Activated CD4-positive, alpha-beta T cell treated with anti-CD3 and anti-CD28 coated beads, Interleukin-2, amount 50 U/mL, for 4 hours (primary cell): ENCODE measurements at places on chromosomes 3 and 15.

- DNase-seq = no peak
These were observed 7.2 kb upstream of the STT3B start for GRCh38 chr3:31525532-31525931.

- DNase-seq = no peak
These were observed 31.4 kb downstream of the ACAA1 start for GRCh38 chr3:38105525-38105924.

DNA sequence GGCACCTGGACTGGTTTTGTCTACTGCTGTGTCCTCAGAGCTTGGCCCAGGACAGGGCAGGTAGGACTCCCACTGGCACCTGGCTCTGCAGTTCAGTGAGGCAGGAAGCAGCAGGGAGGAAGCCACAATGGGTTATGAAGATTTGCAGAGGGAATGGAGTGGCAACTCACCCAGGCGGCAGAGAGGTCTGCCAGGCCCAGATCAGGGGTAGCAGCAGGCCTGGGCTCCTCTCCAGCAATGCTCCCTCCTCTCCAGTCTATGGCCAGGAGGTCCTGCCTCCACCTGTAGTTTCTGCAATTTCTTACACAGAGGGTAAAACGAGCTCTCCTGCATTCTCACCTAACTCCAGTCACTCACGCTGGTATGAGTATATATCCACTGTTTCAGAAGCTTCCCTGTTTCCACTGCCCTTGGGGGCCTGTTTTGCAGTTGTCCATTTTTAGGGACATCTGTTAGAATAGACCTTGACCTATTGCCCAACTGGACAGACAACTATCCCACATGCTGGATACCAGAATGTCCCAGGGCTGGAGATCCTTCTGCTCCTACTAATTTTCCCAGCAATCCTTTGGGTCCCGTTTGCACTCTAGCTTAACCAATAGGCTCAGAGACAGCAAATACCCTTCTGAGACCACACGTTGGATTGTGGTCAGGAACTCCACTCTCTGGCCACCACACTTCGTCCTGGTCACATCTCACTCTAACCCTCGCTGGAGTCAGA lies 35.2 kb downstream of the HMCES start:
- DNase-seq = no peak

DNA sequence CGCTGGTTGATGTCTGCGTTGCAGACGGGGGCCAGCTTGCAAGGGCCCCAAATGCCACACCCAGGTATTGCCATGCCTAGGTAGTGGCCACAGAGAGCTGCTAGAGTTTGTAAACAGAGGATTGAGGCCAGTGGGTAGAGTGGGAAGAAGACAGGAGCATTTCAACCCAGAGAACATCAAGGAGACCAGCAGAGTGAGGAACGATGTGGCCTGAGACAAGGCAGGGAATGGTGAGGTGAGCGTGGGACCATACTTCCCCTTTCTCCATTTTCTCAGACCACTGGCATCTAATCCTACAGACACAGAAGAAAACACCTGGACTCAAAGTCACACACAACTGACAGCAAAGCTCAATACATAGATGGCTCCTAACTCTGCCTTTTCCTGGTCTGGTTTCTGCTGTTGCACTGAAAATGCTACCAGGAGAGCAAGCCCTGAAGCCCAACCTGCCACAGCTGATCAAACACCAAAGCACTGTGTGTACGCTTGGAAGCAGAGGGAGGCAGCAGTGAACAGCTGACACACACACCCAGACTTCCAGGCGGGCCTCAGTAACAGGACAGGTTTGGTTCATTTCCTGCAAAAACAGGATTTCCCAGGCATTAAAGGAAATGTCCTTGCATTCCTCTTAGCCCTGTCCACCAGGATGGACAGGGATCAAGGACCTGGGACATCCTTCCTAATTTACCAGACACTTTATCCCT lies 1.6 kb downstream of the FAM174B start:
- no peak for DNase-seq

DNA sequence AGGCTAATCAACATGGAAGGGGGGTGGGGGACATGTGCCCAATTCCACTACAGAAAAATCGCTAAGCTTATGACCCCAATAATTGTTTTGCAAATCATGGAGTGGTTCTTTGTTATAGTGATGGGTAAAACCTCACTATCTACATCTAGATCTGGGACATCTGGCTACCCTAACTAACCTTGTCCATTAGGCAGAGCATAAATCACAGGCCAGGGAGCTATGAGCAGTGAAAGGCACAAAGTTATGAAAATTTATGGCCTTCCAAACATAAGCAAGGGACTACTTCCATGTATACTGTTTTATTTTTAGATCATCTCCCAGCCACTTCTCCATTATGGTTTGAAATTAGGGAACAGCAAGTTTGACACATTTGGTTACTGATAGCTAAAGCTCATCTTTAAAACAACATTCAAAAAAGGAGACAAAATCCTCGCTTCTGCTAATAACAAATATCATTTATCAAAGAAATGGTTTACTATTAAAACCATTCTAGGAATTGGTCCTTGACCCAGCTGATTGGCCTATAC lies 78.3 kb downstream of the RSL24D1 start:
- no peak for DNase-seq

DNA sequence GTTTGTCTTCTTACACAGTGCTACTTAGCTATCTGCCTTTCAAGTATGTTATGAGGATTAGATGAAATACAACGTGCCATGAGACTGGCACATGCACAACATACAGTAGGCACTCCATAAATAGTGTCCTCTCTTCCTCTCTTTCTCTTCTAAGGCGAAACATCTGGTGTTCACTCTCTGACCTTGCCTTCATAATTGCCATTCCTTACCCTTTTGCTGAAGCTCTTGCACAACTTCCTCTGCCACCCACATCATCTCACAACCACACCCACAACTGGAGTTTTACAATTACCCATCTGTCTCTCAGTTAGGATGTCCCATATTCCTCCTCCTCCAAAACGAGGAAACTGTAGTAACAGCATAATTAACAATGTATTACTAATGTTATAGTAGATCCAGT lies 26.4 kb upstream of the ACP3 start:
- no peak for DNase-seq

DNA sequence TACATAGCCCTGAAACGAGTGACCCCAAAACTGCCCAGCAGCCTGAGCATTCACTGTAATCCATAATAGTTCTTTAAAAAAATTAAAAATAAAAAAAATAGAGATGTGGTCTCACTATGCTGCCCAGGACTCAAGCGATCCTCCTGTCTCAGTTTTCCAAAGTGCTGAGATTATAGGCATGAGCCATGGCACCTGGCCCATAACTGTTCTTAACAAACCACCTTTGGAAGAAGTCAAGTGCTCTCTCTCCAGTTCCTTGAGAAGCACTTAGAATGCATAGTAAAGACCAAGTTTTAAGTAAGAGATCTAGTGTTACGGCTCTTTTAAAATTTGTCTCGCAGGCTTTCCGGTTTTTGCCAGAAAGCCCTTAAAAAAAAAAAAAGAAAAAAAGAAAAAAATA lies 8.2 kb downstream of the CDC25A start:
- no peak for DNase-seq

- DNase-seq = no peak
These were observed 100.5 kb downstream of the HMG20A start for GRCh38 chr15:77521206-77521605.

DNA sequence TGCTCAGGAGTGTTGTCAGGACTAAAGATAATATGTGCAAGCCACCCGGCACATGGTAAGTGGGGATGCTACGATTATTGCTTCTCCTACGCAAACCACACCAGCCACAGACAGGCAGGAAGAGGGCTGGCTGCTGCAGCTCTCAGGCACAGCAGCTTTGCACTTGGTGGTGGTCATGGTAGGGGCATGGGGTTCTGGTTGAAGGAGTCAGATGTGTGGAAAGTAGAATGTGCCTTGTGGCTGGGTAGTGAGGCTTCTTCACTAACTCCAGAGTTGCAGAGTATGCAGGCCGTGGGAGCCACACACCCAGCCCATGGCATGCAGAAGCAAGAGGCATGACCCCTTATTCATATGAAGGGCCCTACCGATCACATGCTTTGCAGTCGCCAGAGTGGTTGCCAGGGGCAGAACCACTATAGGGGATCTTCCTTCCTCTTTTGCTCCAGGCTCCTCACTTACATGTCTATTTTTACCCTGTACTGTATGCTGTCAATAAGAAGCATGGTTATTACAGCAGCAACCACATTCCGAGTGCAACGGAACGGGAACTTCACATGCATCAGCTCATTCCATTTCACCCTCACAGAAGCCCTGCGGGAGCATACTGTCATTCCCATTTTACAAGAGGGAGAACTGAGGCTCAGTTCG lies 59.2 kb upstream of the HERC1 start:
- DNase-seq = peak; percentile 52

DNA sequence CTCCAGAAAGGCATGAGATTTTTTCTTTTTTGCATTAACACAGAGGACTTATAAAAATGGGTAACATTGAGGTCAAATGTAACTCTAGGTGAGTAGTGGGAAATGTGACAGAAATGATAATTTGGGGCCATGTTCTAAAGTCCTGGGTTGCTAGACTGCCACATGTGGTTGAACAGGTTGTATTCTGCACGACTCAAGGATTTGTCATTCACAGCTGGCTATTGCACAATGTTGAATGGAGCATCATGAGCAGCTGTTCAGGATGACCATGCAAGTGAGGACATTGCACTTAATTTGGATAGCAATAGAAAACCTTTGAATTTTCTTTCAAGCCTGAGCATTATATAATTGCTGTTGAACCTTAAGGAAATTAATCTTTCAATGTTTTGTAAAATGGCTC lies 396.6 kb downstream of the NAALADL2 start:
- no peak for DNase-seq

DNA sequence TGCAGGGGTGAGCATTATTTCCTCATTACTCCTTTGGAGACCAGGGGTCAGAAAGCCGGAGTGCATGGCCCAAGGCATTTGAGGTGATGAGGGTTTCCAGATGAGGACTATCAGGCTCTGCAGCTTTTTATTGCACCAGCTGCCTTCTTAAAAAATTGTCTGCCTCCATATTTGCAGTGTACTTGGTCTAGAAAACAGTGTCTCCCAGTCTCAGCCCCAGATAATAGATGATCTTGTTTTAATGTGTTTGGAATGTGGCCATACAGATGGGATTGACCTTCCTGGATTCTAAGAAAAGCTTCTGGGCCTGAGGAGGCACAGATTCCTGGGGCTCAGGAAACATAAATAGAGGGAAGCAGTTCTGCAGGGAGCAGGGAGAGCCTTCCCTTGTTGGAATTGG lies 123.3 kb downstream of the GABRG3 start:
- DNase-seq = no peak

DNA sequence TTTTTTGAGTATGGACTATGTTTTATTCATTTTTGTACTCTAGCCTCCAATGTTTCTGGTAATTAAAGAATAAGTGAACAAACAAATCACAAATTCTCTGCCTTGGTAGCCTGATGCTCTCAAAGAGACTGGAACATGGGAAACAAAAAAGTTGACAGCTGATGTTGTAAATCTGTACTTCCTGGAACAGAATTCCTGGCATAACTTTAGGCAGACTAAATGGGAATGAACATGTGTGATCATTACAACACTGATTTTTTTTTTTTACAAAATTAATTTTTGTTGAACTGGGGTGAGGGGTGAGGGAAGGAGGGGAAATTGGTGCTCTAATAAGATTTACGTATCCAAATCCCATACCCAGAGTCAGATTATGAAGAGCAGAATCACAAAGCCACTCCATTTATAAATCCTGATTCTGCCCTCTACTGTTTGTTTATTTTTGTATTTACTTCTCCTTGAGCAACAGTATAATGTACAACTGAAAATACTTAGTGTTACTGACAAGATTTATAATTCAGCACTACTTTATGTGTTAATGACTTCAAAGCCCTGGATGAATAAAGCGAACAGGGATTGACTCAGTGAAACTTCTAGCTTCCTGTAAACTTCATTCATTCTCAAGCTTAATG lies 165.0 kb downstream of the FRMD5 start:
- DNase-seq = no peak

DNA sequence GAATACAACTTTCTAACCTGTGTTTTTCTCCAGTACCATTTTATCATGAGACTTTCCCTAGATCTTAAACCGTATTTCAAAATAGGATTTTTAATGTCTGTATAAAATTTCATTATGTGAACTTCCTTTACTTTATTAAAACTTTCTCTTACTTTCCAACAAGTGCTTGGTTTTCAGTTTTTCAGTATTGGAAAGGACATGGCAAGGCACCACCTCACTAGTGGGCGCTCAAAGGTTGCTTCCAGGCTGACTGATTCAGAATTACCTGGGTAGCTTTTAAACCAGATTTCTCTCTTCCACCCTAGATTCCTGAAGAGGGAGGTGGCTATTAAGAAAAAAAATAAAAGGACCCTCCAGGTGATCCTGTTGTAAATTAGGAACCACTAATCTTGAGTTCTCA lies 236.6 kb downstream of the SOX2 start:
- DNase-seq = no peak

DNA sequence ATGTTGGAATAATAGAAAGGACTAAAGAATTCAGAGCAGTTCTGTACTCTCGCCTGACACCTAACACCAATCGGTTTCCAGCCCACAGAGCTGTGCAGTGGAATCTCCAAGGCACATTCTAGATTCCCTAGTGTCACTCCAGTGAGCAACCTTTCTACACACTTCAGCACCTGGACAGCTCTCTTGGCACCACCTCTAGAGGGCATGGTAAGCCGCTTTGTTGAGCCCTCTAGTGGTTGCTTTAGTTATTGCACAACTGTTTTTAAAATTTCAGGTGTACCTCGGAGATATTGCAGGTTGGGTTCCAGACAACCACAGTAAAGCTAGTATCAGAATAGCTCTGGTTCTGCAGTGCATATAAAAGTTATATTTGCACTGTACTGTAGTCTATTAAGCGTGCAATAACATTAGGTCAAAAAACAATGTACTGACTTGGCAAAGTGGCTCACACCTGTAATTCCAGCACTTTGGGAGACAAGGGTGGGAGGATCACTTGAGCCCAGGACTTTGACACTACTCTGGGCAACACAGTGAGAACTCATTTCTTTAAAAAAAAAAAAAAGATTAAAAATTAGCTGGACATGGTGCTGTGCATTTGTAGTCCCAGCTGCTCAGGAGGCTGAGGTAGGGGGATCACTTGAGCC lies 26.5 kb upstream of the ERC2 start:
- peak; percentile 61 for DNase-seq

DNA sequence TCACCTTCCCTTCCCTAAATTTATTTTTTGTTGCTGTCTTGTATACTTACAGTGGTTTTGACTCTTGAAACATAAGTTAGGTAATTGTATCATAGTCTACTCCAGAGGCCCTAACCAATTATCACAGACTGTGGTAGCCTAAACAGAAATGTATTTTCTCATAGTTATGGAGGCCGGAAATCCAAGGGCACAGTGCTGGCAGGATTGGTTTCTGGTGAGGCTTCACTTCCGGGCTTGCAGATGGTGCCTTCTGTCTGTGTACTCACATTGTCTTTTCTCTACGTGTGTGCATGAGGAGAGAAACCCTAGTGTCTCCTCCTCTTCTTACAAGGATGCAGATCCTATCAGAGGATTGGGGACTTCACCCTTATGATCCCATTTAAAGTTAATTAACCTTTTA lies 290.2 kb upstream of the KCNMB2 start:
- no peak for DNase-seq

- DNase-seq = no peak
These were observed 71.3 kb upstream of the MBNL1 start for GRCh38 chr3:152197451-152197850.

- DNase-seq = no peak
These were observed 278.9 kb downstream of the MECOM start for GRCh38 chr3:169384573-169384972.
